Esophagus squamous epithelium (tissue), 5 donors: ENCODE measurements at places on chromosomes 6 and 20. TPM values are rescaled to one million over a fixed set of nuclear protein-coding genes. Genes with fewer than 3 reads are reported as not detected.

GRCh38 chr6:78845567-78845966, 21.8 kb upstream of the IRAK1BP1 start:
- H3K36me3 ChIP-seq = no peaks in the 10 kb centered on the region
- H3K27me3 ChIP-seq = no peaks in the 10 kb centered on the region
- no peaks in the 10 kb centered on the region for H3K4me1 ChIP-seq
- H3K4me3 ChIP-seq = no peak overlapping the region
- DNase-seq = no peak
- H3K27ac ChIP-seq = no peak overlapping the region

Gene UBE2J1
- total RNA-seq = 27.2 TPM

Gene ACSS1
- 5.8 TPM for total RNA-seq

DNA sequence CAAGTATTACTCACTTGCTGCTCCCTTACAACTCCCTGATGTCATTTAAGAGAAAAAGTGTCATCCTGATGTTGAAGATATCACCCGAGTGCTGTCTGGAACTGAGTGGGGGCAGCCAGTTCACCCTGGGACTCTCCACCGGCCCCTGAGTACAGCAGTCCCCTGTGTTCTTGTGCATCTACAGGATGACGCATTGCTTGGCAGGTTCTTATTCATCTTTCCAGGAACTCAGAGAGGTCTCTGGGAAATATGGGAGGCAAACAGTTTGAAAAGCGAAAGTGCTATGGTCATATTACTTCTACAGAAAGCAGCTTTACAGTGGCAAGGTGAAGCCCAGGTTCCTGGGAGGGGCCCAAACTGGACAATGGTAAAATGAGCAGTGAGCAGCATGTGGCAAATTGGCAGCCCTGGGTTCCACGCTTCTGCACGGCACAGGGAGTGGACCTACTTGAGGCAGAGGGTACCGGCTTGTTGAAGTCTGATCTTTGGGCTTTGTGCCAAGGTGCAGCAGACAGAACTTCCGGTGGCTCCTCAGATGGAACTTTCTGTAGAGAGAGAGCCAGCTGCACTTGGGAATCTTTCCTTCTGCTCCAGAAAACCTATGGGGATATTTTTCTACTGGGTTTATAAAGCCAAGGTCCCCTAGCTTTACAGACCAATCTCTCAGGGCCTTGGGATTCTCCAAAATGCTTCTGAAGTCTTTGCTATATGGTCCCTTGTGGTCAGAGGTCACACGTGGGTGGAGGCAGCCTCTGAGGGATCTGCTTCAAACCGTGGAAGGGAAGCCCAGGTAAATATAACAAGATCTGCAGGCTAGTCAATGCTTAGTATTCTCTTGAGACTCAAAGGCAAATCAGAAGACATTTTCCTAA, 128.3 kb downstream of the MAP3K7 start:
- H3K27ac ChIP-seq = no peak overlapping the region
- H3K4me1 ChIP-seq = peaks cover 19% of the 10 kb centered on the region
- DNase-seq = no peak
- no peaks in the 10 kb centered on the region for H3K36me3 ChIP-seq
- H3K4me3 ChIP-seq = no peak overlapping the region

Gene ARG1
- total RNA-seq = not detected

Gene ELOVL4
- total RNA-seq = 6.7 TPM

- H3K4me3 ChIP-seq = no peak overlapping the region
- H3K4me1 ChIP-seq = peaks cover 95% of the 10 kb centered on the region
- no peak for DNase-seq
- H3K36me3 ChIP-seq = no peaks in the 10 kb centered on the region
- H3K27me3 ChIP-seq = no peaks in the 10 kb centered on the region
- H3K27ac ChIP-seq = peak overlapping the region; percentile 47
These were observed 12.1 kb upstream of the HINT3 start for GRCh38 chr6:125944434-125944816.

Gene MUC22
- 9.1 TPM for total RNA-seq

GRCh38 chr6:135499441-135500340, 2.2 kb upstream of the AHI1 start:
- H3K27me3 ChIP-seq = no peaks in the 10 kb centered on the region
- peak overlapping the region; percentile 97 for H3K27ac ChIP-seq
- H3K4me1 ChIP-seq = peaks cover 24% of the 10 kb centered on the region

Gene BPIFB4
- total RNA-seq = not detected

- no peak overlapping the region for H3K4me3 ChIP-seq
- DNase-seq = no peak
- H3K27ac ChIP-seq = no peak overlapping the region
- no peaks in the 10 kb centered on the region for H3K4me1 ChIP-seq
- H3K36me3 ChIP-seq = no peaks in the 10 kb centered on the region
These were observed 525.8 kb upstream of the POU3F2 start for GRCh38 chr6:98308564-98308963.

Gene SIRPD
- total RNA-seq = not detected

Gene ADAM33
- total RNA-seq = 2.4 TPM

GRCh38 chr6:163308629-163309440, 105.7 kb upstream of the QKI start:
- no peaks in the 10 kb centered on the region for H3K4me1 ChIP-seq
- no peak for DNase-seq
- no peak overlapping the region for H3K27ac ChIP-seq

DNA sequence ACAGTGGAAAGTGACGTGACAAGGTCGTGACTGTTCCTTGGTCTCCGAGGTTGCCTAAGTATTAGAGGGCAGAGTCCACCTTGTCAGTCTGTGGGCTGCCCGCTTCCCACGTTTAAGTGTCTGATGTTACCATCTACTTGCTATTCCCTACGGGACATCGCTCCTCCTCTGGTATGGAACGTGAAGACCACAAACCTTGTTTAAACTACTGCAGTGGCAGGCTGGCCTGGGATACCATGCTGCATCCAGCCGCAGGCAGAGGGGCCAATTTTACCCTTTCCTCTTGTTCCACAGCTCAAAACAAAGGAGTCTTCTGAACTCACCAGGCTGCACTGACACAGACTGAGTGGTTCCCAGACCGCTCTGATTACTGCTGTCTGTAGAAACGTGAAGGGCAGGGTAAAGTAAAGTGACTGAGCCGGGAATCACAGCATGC, 275.9 kb downstream of the FOXC1 start:
- H3K4me1 ChIP-seq = no peaks in the 10 kb centered on the region
- DNase-seq = no peak
- no peak overlapping the region for H3K27ac ChIP-seq

Gene EEF1A2
- total RNA-seq = 1.9 TPM

- no peaks in the 10 kb centered on the region for H3K4me1 ChIP-seq
- H3K36me3 ChIP-seq = peaks cover 99% of the 10 kb centered on the region
- no peak overlapping the region for H3K27ac ChIP-seq
- no peak overlapping the region for H3K4me3 ChIP-seq
These were observed 15.0 kb upstream of the CSE1L start for GRCh38 chr20:49030954-49031619.

- no peak for DNase-seq
- H3K4me1 ChIP-seq = no peaks in the 10 kb centered on the region
- H3K36me3 ChIP-seq = no peaks in the 10 kb centered on the region
- no peaks in the 10 kb centered on the region for H3K27me3 ChIP-seq
- no peak overlapping the region for H3K27ac ChIP-seq
These were observed 222.2 kb downstream of the PREX1 start for GRCh38 chr20:48605364-48606171.

Gene THBS2
- 26.1 TPM for total RNA-seq

Gene BPIFA3
- not detected for total RNA-seq

Gene HTR1E
- not detected for total RNA-seq

Gene TGIF2
- total RNA-seq = 5.3 TPM

GRCh38 chr20:25247518-25247955, 348 bp upstream of the PYGB start:
- H3K27ac ChIP-seq = peak overlapping the region; percentile 95
- no peak for DNase-seq
- H3K36me3 ChIP-seq = no peaks in the 10 kb centered on the region
- H3K4me1 ChIP-seq = peaks cover 9% of the 10 kb centered on the region
- peak overlapping the region; percentile 96 for H3K4me3 ChIP-seq
